WERI-Rb-1 (cell line): ENCODE measurements at places on chromosomes 2 and 18.

DNA sequence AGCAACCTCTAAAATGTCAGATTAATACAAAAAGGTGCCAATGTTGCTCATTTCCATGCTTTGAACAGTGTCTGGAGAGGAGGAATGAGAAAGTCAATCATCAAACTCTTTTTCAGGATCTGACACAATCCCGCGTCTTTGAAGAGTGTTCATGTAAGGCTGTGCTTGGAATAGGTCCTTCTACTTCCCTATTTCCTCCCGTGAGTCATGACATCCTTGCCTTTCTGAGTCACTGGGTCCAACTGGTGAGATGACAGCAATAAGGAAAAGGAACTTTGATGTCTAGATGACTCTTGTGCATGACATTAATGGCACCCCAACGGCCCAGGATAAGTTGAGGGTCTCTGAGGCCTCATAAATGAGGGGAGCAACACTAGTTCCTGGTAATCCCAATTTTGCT lies 109.0 kb upstream of the CELF4 start:
- DNase-seq = no peak

GRCh38 chr2:124978597-124978996 lies 953.5 kb downstream of the CNTNAP5 start:
- DNase-seq = no peak

DNA sequence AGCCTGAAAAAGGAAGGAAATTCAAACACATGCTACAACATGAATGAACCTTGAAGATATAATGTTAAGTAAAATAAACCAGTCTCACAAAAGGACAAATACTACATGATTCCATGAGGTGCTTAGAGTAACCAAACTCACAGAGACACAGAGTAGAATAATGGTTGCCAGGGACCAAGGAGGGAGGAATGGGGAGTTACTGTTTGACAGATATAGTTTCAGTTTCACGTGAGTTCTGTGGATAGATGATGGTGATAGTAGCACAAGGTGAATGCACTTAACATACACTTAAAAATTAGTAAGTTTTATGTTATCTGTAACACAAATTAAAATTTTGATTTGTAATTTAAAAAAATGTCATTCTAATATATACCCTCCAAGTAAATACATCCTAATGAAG lies 106.9 kb upstream of the ACVR1C start:
- DNase-seq = no peak

DNA sequence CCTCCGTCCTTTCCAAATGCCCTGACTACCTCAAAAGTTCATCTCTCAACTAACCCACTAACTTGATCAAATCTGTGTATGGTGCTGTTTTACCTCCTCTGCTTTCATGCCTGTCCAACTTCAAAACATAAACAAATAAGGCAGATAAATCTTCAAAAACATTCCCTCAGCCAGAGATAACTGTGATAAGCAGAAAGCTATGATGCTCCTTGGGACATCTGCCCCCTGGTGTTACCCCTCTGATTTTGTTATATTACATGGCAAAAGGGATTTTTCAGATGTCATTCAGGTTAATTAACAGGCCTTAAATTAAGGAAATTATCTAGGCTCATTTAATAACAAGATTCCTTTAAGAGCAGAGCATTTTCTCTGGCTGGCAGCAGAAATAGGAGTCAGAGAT lies 810.8 kb upstream of the CHAC2 start:
- DNase-seq = no peak

GRCh38 chr2:43086451-43087221 lies 139.8 kb downstream of the ZFP36L2 start:
- no peak for DNase-seq

- no peak for DNase-seq
Measured at GRCh38 chr18:59267503-59268126, 5.6 kb downstream of the RAX start.

GRCh38 chr2:152415796-152416195 lies 80.8 kb downstream of the FMNL2 start:
- DNase-seq = no peak

GRCh38 chr2:174124181-174124580 lies 124.2 kb downstream of the OLA1 start:
- no peak for DNase-seq

DNA sequence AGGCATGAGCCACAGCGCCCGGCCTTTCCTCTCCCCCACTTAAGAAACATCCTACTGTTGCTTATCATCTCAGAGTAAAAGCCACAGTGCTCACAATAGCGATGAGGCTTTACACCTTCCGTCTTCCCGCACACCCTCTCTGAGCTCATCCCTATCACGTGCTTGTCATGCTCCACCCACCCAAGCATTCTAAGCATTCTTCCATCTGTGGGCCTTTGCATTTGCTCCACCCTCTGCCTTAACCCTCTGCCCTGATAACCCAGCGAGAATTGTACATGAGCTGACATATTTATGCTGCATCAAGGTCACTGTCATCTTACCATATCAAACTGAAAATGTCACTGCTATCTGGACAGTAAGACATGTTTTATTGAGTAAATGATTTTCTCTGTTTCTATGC lies 22.6 kb downstream of the FOXI3 start:
- no peak for DNase-seq

GRCh38 chr18:70166668-70167067 lies 38.8 kb downstream of the RTTN start:
- DNase-seq = no peak
